ENCODE measurements at places on chromosomes 2 and 18.

GRCh38 chr18:69215161-69215560, 185.5 kb upstream of the DOK6 start:
- DNase-seq: no peak

GRCh38 chr2:75424936-75425619, 135.7 kb downstream of the EVA1A start:
- no peak for DNase-seq

DNA sequence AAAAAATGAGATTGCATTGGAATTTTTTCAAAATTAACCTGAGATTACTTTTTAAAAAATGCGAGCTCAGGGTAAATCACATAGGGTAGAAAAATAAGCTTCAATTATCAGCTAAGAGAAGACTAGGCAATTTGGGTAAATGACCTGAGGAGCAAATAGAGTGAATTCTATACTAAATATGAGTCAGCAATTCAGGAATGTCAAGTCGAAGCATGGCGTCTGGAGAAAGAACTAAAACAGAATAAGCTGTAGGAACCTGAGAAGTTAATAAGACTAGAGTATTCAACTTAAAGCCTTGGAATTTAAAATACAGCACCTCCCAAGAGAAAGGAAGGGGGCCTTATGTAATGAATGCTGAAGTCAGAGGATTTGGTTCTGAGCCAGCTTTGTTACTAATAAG, 487.0 kb downstream of the SUCLG1 start:
- DNase-seq: no peak

DNA sequence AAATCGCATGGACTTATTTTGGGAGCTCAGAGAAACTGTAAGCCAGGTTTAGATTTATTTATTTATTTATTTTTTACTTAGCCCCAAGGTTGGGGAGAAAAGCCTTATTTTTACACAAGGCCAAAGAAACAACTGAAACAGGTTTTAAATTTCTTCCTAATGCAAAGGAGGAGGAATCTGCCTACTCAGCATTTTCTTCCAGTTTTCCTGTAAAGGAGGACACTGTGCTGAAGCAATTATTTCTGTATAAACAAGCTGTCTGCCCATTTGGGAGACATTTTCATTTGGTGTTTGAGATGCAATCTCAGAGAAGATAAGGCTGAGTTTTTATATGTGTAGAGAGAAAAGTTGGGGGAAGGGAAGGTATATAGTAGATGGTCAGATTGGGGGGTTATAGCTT, 125.0 kb downstream of the ETAA1 start:
- no peak for DNase-seq

GRCh38 chr2:143157001-143157400, 27.8 kb downstream of the ARHGAP15 start:
- no peak for DNase-seq

DNA sequence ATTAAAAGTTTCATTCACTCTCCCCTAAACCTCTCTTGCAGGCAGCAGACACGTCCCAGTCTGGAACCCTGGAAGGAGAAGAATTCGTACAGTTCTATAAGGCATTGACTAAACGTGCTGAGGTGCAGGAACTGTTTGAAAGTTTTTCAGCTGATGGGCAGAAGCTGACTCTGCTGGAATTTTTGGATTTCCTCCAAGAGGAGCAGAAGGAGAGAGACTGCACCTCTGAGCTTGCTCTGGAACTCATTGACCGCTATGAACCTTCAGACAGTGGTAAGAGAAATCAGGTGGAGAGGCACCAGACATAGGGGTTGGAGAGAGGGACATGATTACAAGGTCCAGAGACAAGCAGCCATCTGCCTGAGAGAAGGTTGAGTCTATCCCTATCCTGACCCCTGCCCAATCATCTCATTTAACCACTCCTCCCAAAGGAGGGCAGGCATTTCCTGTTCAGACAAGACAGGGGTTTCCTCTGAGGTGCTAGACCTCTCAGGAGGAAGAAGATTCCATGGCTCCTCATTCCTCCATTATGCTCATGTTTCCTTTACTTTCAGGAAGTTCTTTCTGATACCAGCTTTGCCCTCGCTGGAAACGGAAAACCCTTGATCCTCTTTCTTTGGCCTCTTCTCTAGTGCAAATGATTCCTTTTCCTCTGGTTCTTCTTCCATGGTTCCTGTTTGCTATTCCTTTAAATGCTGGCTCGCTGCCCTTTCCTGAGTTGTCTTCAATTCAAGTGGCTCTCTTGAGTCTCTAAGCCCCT, 15.1 kb downstream of the PLCD4 start:
- DNase-seq: no peak

GRCh38 chr18:57301573-57302559, 50.5 kb upstream of the ST8SIA3 start:
- DNase-seq: no peak

- DNase-seq: no peak
Observed at GRCh38 chr2:28405537-28405936, 12.9 kb downstream of the FOSL2 start.

DNA sequence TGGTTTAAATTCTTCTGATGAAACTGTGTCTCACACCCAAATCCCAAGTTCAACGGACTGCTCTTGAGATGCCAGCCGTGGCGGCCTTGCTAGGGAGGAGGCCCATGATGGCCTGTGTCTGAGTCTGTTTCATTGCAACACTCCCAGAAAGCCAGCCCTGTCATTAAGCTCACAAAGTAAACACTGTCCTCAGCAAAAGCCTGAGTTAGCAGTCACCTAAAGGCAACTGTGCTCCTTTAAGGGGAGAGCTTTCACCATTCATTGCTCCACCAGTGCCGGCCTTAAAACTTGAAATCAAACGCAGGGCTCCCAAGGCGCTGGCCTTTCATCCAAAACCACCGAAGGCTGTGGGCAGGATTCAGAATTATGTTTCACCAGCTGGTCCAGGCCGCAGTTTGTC, 42.5 kb upstream of the PPP1CB start:
- no peak for DNase-seq

Data from GM12878 (cell line).